GM13976 (cell line): ENCODE measurements at places on chromosomes 3 and 15.
A peak's percentile ranks its signal among the peaks of the same experiment; 100 is the strongest.

- DNase-seq: no peak
Measured at GRCh38 chr15:45551676-45552075, 29.1 kb upstream of the SLC30A4 start.

DNA sequence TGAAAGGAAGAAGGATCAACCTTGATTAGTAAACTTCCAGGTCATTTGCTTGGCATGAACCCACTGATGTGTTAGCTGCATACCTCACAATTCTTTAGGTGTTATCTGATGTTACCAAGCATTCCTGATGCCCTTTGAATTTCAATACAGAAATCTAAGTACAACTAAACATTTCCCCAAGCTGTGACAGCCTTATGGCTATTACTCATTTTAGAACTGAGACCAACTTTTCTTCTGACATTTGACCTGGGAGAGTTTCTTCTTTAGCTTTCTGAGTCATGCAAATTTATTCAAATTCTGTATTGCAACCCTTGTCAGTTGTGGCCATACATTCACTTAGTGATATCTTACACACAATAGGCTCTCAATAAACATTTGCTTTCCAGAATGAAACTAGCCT is 124.3 kb downstream of the TIGIT start:
- peak; percentile 7 for DNase-seq

GRCh38 chr3:33717616-33717865 is 513 bp downstream of the CLASP2 start:
- DNase-seq: no peak

DNA sequence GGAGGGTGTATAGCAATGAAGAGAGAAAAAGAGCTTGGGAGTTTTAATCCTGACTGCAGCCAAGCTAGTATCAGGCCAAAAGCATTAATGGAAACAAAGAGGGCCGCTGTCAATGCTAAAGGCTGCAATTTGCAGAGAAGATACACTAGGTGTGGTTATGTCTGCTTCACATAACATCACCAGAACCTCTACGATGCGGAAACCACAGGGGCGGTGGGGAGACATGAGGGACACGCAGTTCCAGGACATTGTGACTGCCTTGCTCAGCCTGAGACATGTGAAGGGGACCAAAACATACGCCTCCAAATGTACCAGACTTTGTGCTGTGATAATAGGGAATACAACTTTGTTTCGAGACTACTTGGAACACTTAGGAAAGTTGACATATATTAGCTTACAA is 88.4 kb downstream of the APBA2 start:
- DNase-seq: no peak

DNA sequence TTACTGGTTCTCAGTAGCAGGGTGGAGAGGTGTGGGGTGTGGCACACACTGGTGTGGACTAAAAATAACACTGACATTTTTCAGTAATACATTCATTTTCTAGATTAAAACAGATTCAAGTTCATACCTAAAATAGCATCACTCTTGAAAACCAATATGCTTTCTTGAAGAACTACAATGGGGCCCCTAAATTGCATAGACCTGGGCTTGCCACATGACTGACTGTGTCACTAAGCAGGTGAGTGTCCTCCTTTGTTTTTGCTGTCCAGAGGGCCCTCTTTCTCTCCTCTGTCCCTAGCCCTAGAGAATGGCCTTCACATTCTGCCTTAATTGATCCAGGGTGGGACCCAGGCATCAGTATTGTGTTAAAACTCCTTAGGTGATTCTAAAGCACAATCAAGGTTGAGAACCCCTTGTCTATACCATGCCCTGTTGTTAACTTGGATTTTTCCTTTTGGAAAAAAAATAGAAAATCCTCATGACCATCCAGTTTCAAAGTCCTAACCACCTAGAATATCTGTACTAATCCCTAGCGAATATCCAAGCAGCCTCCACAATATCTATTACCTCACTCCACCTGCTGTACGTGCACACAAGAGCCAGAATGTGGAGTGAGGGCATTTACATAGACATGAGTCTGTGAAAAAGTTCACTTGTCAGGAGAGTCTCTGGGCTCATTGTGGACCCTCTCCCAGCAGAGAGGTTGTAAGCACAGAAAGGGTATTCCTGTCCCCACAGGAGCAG is 18.7 kb upstream of the TMEM41A start:
- DNase-seq: no peak

DNA sequence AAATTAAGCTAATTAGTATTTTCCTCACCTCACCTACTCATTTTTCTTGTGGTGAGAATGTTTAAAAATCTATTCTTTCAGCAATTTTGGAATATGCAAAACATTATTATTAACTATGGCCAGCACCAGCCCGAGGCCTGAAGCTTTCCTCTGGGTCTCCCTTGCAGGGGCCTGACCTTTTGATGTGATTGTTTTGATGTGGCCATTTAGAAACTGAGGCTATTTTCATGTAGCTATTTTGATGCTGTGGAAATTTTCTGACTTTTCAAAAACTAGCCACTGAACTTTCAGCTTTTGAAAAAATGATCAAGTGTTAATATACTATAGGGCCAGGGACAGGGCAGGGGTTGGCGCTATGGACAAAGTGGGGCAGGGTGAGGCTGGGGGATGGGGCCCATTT is 8.2 kb upstream of the CCR9 start:
- peak; percentile 36 for DNase-seq

- DNase-seq: no peak
Measured at GRCh38 chr3:8596321-8597218, 48.0 kb downstream of the SSUH2 start.

GRCh38 chr3:71345429-71346040 is 238.0 kb downstream of the FOXP1 start:
- DNase-seq: no peak

- DNase-seq: no peak
Measured at GRCh38 chr15:28960979-28961378, 75.2 kb downstream of the APBA2 start.

- DNase-seq: peak; percentile 4
Measured at GRCh38 chr3:127180859-127181258, 12.1 kb upstream of the PRR23E start.

- DNase-seq: no peak
Measured at GRCh38 chr3:10489746-10490483, 15.5 kb downstream of the ATP2B2 start.

DNA sequence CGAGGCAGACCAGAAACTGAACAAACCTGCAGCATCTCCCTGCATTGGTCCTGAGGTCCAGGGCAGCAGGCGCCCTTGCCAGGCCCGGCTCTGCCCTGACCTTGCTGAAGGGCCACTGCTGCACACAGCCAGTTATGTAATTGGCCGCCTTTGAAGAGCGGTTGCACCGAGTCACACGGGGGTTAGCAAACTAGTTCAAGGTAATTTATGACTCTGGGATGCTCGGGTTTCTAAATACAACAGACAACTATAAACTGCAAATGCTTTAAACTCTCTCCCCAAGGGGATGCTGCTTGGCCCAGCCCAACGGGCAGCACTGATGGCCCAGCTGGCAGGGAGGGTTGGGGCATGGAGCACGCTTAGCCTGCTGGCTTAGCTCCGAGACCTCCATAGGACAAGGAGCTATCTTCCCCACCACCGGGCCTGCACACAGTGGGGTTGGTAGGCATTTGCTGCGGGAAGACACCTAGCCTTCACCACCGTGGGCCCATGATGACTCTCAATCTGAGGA is 60.3 kb upstream of the IQSEC1 start:
- no peak for DNase-seq

DNA sequence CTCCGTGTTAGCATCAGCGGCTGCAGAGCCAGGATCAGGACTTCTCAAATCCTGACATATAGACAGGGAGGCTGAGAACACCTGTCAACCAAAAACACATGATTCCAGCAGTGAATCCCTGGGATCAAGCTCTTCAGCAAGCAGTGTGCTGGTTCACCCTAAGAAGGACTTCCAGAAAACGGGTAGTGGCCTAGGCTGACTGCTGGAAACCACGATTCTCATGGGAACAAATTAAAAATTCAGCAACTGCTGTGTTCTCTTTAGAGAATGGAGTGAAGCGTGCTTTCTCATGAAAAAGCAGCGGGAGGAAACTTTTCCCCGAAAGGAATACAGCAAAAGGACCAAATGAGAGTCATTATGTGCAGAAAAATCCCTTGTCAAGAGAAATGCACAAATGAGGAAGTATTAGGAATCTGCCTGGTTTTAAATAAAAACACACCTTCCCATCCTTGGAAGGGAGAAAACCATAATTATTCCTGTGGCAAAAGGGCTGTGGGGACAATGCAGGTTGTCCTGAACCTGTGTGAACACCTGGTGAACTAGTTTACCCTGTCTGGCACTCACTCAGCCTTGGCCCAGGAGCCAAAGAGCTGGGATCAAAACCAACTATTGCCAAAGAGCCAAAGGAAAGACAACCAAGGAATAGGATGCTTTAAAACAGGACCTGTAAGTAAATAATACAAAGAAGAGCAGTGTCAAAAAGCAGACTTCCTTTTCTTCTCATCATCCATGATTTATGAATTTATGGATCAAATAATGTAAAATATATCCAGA is 13.4 kb downstream of the IL12A start:
- DNase-seq: no peak

DNA sequence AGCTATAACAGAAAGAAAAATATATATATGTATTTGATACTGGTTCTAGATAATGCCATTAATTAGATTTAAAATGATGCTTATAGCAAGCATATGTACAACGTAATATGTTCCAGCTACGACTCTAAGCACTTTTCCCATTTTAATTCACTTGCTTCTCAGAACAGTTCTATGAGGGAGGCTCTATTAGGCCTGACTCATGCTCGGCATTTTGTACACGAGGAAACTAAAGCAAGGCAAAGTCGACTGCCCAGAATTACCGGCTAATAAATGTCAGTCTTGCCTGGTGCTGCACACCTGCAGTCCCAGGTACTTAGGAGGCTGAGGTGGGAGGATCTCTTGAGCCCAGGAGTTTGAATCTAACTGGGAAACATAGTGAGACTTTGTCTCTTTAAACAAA is 106.0 kb downstream of the PTPRG start:
- no peak for DNase-seq

DNA sequence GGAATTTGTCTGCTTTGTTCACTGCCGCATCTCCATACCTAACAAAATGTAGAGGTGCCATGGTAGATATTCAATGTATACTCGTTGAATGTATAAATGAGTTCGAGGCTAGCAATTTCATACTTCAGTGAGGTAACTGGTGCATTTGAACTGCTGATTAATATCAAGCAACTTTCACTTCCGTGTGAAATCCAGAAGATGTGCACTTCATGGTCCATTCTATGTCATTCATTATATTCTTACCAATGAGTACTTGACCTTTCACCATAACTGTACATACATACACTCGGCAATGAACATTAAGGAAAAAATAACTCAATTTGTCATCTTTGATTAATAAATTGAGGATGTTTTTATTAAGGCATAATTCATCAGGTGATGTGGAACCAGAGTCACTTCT is 598.5 kb downstream of the ZNF385D start:
- DNase-seq: no peak

DNA sequence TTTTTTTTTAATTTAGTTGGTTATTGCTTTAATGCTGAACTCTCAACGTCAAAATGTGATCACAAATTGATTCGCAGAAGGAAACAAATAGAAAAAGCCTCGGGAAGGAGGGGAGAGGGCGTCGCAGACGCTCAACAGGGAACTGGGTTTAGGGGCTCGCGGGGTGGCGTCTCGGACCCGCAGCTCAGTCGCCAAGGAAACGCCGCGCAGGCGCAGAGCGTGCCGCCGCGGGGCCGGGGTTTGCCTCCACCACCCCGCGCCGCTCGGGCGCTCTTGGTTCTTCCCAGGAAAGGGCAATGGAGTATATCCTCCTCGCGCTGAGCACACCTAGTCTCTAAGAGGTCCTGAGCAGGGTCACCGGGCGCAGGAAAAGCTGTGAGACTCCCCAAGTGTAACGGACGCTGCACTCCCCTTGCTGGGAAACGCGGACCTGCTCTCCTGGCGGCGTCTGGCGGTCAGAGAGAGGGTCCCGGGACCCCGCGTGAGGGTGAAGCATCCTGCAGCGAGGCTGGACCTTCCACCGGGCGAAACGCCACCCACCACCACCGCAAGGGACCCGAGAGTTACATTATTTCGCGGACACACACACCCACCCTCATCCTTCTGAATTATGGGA is 753 bp downstream of the PLCH1 start:
- peak; percentile 75 for DNase-seq

DNA sequence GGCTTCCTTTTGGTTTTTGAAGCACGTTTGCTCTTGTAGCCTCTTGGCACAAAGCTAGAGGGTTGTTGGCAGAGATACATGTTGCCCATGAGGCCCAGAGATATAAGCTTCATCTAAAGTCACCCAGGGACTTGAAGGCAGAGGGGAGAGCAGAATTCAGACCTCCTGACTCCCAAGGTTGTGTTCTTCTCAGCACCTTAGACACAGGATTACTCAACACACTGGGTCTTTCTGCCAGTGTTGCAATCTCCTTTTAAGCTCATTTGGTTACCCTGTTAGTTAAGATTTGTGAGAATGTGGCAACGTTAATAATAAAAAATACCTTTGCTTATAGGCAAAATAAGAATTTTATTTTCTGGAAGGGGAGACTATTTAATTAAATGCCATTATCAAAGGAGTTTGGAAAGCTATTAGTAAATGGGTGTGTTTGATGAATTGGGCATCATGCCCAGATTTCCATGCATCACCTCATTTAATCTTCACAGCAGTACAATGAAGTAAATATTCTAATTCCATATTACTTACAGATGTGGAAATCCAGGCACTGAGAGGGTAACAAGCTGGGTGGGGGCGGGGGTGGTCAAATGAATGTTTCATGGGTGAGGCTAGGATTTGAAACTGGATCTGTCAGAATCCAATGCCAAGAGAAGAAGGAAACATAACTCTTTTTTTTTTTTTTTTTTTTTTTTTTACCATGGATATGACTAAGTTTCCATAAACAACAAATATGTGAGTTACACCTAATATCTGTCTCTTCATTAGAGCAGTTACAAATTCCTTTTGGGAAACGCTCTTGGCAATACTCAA is 183.3 kb downstream of the NR1D2 start:
- no peak for DNase-seq

DNA sequence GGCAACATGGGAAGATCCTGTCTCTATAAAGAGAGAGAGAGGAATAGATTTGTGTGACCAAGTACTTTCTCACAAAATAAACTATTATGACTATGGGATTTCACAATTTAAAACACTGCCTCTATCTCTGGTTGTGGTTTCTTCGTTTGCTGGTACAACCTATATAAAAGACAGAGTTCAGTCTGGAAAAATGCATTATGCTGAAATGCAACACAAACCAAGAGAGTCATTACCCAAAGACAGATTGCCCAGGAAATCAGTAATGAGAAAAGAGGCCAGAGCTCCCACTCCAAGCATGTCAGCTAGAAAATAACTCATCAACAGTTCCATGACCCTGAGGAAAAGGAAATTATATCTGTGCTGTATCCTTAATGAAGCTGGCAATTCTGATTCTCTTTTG is 23.2 kb downstream of the GPR176 start:
- DNase-seq: no peak

DNA sequence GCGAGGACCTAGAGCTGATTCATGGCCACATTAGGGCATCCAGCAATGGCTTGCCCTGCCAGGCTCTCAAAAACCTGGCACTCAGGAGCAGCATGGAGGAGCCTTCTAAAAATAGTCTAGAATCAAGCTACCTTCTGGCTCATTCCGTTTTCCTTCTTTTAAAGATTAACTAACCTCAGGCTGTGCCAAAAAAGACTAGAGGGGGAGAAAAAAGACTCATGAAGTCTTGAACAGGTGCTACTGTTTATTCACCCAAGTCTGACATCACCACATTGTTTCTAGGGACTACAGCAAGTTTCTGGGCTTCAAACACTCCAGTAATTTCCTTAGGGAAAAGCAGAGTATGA is 125.8 kb downstream of the TNIK start:
- no peak for DNase-seq
